Stimulated activated naive CD4-positive, alpha-beta T cell treated with Interleukin-2 at 50 U/mL for 16 hours (primary cell): ENCODE measurements at places on chromosomes 12 and 14.

DNA sequence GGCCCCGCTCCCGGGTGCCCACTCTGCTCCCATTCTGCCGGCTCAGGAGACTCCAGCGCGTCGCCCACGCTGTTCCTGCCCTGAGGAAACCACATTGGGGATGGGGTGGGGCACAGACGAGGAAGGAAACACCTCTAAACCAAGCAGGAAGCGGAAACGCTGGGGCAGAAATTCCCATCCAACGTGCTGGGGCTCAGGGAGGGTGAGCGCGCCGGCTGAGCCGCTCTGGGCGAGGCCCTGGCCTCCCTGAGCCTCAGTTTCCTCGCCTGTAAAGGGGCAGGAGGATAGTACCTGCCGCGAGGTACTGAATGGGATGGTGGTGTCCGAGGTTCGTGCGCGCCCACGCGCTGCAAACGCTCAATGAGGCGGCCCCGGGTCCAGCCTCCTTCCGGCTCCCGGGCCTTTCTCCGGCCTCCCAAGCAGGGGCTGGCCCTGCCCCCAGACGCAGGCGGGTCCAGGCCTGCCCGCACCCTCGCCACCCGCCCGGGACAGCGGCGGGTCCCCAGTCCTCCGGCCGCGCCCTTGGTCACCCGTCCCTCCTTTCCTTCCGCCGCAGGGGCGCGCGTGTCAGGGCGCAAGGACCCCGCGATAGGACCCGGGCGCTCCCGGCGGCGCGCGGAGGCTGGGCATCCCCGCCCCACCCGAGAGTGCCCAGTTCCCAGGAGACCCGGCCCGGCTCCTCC is 673 bp downstream of the BEGAIN start:
- no peak for DNase-seq

DNA sequence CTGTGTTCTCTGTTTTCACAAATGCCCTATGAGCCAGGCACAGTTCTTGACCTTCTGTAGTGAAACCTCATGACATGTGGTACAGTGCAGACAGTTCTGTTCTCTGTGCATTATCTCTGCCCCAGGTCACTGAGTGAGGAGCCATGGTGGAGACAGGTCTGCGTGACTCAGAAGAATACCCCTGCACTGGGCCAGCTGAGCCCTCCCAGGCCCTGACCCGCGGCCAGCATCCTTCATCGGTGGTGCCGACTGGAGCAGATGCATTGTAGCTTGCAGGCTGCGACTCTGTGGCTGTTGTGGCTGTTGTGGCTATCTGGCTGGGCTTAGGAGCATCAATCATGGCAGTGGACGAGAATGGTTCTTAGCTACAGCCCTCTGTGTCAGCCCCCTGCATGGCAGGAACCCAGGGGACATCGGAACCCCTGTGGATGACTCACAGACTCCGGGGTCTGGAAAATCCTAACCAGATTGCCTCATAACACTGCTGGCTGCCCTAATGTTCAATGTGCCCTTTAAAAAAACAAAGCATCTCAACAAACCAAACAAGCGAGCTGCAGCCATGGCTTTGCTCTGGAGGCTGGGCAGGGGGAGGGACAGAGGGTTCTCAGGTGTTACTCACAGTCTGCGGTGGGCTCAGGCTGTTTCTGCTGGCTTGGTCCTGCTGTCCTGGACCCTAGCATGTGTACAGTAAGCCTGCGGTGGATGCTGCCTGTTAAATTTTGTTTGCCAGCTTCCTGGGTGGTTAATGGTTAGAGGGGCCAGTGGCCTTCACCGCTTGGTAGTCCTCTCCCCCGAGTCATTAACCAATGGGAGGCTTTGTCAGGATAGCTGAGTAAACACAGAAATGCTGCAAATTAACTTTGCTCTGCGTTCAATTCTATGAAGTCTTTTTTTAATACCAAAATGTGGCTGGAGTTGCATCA is at the start of gene SERPINA6:
SERPINA6 (minus strand) TSS at position 689 of the 923 bp plus-strand sequence. CDS start 8,688 bp downstream, outside the sequence.
- DNase-seq: no peak

DNA sequence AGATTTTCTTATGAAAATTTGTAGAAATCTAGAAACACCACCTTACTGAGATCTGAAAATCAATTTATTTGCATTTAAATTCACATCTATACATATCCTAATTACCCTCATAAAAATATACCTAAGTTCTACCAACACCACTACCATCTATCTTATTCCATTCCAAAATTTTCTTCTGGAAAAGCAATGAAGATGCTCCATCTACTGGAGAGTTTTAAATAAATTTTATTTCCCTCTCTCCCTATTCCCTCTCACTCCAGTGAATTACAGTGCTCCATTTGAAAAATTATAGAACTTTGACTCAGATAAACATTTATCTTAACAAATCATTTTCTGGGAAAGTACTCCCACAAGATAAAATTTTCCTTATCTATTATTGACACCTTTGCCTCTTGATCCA is 2.3 kb upstream of the C14orf39 start:
- DNase-seq: no peak

GRCh38 chr12:49417558-49417957 is 50.3 kb downstream of the SPATS2 start:
- DNase-seq: no peak

GRCh38 chr12:25566202-25566949 is 13.3 kb upstream of the LMNTD1 start:
- DNase-seq: no peak

- peak; percentile 25 for DNase-seq
Observed at GRCh38 chr12:43758247-43758727, 303 bp downstream of the PUS7L start.

- no peak for DNase-seq
Observed at GRCh38 chr14:95300002-95300696, 19.6 kb downstream of the CLMN start.

GRCh38 chr14:22463763-22464173 is 125.3 kb downstream of the DAD1 start:
- no peak for DNase-seq

- DNase-seq: no peak
Observed at GRCh38 chr12:38056701-38057689, 259.6 kb upstream of the ALG10B start.

- no peak for DNase-seq
Observed at GRCh38 chr12:14367040-14367661, 1.7 kb downstream of the ATF7IP start.

DNA sequence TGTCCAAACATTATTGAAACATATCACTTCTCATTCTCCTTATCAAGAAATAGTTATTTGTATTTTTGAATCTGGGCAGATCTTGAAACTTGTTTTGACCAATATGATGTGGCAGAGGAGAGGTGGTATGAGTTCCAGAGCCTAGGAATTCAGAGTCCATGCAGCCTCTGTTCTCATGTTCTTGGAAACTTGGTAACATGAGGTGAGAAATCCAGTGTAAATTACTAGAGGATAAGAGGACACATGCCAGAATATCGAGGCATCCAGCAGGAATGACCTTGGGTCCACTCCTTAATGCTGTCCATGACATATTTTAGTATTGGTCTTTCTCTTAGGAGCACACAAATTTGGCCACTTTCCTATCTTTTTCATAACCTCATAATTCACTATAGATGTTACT is 1374.6 kb downstream of the FSCB start:
- DNase-seq: no peak

DNA sequence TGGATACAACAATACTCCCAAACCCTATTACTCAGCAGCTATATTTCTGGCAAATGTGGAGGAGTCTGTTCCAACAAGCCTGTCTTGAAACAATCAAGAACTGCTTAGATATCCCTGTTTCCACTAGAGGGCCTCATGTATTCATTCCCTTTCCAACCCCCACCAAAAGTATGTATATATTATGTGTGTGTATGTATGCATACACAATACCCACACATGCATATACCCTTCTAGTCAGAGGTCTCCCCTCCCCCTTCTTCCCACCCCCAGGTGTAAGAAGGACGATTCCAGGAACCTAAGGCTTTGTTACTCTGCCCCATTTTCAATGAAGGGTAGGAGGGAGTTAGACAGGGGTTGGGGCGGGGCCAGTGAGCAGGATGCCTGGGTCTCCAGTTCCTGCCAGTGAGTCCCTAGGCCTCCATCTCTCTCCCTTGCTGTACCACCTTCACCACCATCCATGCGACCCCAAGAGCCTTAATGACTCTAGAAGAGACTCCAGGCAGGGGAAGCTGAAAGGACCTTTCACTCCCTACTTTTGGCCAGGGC is at the start of gene DGKA:
DGKA (plus strand) TSS at position 392 of the 546 bp plus-strand sequence. CDS start 5,342 bp downstream, outside the sequence.
- DNase-seq: peak; percentile 80

DNA sequence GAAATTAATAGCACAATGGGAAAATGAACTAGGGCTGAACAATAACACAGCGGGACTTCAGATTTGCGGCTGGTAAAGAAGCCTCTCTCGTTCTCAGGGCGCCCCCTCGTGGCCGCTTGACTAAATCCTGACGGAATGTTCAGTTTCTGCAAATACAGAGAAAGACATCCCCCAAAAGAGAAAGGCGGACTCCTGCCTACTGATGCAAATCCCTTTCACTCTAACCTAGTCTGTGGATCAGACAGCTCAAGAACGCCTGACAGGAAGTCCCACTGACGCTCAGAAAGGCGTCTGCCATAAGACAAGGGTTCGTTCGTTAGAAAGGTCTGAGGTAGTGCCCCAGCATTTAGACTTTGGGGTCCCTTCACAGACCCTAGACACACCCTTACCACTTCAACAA is 2.5 kb downstream of the NUAK1 start:
- peak; percentile 54 for DNase-seq

DNA sequence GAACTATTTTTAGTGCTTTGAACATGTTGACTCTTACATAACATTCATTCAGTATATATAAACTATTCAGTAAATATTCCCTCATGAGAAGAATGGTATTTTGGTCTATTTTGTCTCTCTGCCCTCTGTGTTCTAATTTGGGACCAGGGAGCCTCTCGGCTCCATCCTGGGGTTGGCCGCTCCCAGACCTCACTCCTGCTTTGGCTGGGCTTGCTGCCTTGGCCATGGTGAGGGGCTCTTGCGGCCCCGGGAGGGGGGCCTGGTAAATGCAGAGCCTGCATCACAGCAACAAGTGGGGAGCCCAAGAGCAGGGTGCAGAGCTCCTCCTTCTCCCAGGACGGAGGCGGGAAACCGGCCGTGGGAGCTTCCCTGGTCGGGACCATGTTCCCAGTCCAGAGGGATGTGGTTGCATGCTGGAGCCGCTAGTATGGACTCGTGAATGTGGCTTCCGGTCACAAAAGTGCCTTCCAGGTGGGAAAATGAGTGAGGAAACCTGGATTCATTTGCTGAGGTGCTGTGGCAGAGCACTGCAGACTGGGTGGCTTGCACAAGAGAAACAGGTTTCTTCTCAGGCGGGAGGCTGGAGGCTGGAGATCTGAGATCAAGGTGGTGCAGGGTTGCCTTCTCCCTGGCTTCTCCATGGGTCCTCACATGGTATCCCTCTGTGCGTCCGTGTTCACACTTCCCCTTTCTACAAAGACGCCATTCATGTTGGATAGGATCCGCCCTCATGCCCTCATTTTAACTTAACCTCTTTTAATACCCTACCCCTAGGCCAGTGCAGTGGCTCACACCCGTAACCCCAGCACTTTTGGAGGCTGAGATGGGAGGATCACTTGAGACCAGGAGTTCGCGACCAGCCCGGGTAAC is 250.2 kb downstream of the CACNA1C start:
- DNase-seq: no peak

- no peak for DNase-seq
Observed at GRCh38 chr14:63214417-63215196, 10.4 kb downstream of the RHOJ start.

DNA sequence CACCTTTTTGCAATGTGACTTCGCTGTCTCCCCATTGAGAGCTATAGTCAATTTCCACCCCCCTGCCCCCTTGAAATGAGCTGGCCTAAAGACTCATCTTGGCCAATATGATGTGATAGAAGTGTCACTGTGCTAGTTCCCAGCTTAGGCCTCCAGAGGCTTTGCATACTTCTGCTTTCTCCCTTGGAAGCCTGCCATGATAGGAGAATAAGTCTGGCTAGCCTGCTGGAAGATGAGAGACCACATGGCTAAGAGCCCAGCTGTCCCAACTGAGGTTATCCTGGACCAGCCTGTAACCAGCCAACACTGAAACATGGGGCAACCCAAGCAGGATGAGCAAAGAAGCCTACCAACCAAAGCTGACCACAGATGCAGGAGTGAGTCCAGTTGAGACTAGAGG is 196.9 kb downstream of the GRIN2B start:
- no peak for DNase-seq

GRCh38 chr12:22396735-22397134 is 62.2 kb upstream of the ST8SIA1 start:
- no peak for DNase-seq
